ENCODE measurements at places on chromosomes 6 and 20.

- DNase-seq: peak; percentile 91
Measured at GRCh38 chr20:10922941-10923340, 249.1 kb upstream of the JAG1 start.

DNA sequence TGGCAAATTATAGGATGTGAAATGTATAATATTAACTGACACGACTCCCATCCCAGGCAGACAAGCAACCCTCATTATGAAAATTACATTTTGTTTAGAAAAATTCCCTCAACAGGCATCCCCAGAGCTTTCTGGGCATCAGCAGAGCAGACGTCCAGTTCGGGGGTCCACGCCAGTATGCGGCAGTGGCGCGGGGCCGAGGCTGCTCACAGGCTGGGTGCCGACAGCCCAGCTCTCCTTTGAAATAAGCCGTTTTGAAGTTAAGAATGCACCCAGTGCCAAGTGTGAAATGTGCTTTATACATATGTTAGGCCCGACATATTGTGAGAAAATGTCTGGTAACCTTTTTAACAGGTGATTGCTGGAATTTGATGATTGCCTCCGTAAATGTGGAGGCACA, 50.4 kb downstream of the RPP40 start:
- no peak for DNase-seq

- no peak for DNase-seq
Measured at GRCh38 chr20:17638835-17639407, 43.1 kb downstream of the RRBP1 start.

- DNase-seq: no peak
Measured at GRCh38 chr20:63810730-63811490, 20.2 kb downstream of the ZBTB46 start.

GRCh38 chr6:98014442-98015201, 731.6 kb upstream of the MMS22L start:
- no peak for DNase-seq

- DNase-seq: no peak
Measured at GRCh38 chr6:57130661-57131177, 40.7 kb downstream of the ZNF451 start.

DNA sequence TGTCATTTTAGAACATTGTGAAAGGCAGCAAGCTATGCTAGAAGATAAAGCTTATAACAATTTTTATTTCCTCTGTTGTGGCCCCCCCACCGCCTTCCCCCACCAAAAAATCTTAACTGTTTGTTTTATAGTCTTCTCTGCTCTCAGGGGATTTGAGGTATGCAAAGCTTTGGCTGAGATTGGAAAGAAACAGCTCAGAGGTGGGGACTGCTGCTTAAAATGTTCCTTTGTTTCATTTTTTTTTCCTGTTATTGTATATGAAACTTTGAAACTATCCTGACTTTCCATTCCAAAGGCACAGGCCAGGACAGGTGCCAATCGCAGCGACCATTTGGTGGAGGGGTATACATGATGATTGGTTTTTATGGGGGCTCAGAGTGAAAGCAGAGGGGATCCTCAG, 114.7 kb upstream of the PHACTR1 start:
- DNase-seq: no peak

GRCh38 chr20:32538526-32538939, 46.6 kb downstream of the NOL4L start:
- DNase-seq: peak; percentile 10

GRCh38 chr6:5158180-5158579, 73.0 kb downstream of the PPP1R3G start:
- DNase-seq: no peak

GRCh38 chr6:153047386-153047785, 44.9 kb upstream of the MTRF1L start:
- no peak for DNase-seq

DNA sequence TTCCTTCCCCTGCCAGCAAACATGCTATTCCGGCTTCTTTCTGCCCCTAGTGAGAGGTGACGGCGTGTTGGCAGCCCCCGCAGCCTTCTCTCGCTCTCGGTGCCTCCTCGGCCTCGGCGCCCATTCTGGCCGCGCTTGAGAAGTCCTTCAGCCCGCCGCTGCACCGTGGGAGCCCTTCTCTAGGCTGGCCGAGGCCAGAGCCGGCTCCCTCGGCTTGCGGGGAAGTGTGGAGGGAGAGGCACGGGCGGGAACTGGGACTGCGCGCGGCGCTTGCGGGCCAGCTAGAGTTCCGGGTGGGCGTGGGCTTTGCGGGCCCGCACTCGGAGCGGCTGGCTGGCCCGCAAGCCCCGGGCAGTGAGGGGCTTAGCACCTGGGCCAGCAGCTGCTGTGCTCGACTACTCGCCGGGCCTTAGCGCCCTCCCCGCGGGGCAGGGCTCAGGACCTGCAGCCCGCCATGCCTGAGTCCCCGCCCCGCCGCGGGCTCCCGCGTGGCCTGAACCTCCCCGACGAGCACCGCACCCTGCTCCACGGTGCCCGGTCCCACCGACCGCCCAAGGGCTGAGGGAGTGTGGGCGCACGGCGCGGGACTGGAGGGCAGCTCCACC, 20.0 kb upstream of the PXDC1 start:
- no peak for DNase-seq

DNA sequence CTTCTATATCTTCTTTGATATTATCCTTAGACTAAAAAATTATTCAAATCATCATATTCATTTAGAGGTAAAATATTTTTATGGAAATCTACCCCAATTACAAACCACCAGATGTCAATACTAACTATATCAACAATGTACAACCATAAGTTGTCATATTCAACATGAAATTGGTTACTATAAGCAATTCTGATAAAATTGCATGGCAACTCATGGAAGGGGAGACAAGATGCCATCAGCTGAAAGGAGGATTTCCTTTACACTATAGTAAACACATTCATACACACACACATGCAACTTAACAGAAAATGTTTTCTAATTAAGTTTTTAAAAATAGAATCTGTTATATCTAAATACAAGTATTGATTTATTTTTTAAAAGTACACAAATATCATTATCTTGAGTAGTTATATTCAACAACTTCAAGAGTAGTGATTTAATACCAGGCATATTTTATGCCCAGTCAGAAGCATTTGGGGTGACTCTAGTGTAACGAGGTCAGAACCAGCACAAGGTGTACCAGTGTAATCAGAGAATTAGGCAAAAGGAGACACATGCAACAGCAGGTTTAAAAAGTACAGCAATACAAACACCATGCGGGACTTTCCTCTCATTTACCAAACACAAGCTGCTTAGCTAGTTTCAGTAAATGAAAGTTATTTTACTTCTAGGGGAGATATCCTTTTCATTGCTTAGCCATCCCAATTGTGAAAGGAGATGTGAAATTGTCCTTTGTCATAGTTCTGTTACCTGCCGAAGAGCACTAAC, 1.0 kb downstream of the FILIP1 start:
- no peak for DNase-seq

DNA sequence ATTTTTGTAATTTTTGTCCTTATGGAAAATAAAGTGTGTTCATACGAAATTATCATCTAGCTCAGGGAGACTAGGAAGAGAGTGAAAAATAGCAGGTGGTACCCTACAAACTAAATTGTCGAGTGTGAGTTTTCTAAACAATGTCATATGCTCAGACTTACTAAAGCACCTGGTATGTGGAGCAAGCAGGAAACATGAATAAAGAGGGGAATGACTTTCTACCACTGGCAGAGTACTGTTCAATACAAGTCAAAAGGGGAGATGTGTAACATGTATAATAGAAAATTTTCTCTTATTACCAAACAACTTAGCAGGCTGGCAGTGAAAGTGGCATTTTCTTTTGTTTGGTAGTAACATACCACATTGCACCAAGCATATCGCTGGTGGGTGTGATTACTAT, 36.1 kb downstream of the CTNNBL1 start:
- DNase-seq: no peak

All from brain microvascular endothelial cell (primary cell).